ENCODE measurements at places on chromosomes 6 and 20. TPM values are rescaled to one million over a fixed set of nuclear protein-coding genes. Genes with fewer than 3 reads are reported as not detected.

GRCh38 chr6:29661071-29661470, 4.2 kb downstream of the MOG start:
- no peak overlapping the region for H3K4me3 ChIP-seq
- no peak for DNase-seq
- no peak overlapping the region for H3K27ac ChIP-seq
- peaks cover 30% of the 10 kb centered on the region for H3K27me3 ChIP-seq
- no peaks in the 10 kb centered on the region for H3K36me3 ChIP-seq
- H3K4me1 ChIP-seq = peaks cover 25% of the 10 kb centered on the region

The ATP6V1G2 gene
- 3.3 TPM for total RNA-seq

The BPIFB4 gene
- total RNA-seq = not detected

The FAM217A gene
- not detected for total RNA-seq

The SMLR1 gene
- not detected for total RNA-seq
